Midbrain (tissue), 1 donor: ENCODE measurements at places on chromosomes 4 and X.

- no peak for DNase-seq
These were observed 190.9 kb upstream of the TAPT1 start for GRCh38 chr4:16417198-16417597.

- DNase-seq = no peak
These were observed 103.2 kb downstream of the GC start for GRCh38 chr4:71680706-71681105.

DNA sequence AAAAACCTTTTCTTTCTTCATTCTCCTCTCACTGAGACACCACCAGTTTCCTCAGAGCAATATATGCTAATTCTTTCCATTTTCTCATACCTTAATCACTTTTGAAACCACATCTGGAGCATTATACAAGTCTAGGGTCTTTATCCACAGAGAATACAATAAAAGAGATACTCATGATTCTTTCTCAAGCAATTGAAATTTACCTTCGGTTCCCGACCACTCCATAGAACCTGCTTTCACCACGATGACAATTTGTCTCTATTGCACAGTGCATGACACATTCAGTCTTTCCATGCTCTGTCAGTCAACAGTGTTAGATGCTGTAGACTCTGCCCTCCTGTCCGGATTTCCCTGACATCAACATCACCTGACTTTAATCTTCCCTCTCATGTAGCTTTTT, 409.3 kb upstream of the NWD2 start:
- DNase-seq = no peak

DNA sequence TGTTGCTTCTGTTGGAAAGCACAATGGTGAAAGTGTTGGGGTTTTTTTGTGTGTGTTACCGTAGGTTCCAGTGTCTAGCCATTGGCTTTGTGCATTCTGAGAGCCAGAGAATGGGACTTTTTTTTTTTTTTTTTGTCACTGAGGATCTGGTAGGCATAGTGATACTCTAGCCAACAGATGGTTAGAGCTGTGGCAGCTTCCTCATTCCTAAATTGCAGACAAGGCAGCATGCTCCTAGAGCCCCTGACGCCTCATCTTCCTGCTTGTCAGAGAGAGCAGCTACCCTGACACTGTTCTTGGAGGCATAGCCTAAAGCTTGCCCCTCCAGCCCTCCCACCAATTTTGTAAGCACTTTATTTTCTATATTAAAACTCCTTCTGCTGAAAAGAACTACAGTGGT, 27.0 kb downstream of the ARHGEF9 start:
- DNase-seq = no peak

GRCh38 chrX:42109428-42109827, 186.1 kb upstream of the CASK start:
- no peak for DNase-seq

DNA sequence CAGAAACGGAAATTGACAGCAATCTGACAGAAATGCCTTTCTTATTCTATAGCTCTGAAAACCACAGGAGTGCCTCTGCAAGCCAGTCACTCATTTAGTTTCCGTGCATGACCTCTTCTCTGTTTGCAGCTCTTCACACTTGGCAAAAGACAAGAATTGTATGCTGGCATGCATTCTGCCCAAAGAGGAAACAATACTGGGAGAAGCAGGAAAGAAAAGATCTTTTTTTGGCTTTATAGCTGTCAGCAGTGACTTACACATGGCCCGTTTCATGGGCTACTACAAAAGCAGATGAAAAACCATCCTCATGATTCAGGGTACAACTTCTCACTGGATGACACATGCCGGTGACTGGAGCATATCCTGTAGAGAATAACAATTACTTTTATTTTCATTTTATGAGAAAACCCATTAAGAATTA, 249.4 kb downstream of the ADAMTS3 start:
- no peak for DNase-seq

DNA sequence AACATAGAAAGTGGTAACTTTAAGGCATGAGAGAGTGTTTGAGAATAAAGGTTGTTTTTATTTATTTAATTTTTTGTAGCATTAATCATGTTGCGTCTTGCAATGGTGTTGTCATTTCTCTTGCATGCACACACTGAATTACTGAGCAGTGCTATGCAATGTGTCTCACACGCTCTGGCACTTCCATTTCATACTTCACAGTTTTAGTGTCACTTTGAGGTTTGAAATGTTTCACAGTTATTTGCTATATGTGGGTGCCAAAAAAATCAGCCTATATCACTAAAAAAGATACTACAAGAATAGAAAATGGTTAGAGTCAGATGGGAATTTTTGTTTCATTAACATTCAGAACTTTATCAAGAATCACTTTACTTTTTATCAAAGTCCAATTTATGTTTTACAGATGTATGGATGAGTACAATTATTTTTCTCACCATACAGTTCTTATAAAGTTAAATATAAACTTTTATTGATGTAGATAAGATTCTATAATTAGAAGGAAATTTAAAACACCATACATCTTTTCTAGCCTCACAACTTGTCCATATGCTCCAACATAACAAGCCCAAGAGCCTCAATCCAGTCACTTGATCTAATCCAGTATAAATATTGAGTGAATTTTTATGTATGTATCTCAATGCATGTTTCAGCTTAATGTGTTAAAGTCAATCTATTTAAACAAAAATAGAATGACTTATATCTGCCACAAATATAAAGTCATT, 114.0 kb downstream of the IQCM start:
- DNase-seq = no peak

- DNase-seq = no peak
These were observed 349.9 kb downstream of the FSTL5 start for GRCh38 chr4:161813889-161814288.

DNA sequence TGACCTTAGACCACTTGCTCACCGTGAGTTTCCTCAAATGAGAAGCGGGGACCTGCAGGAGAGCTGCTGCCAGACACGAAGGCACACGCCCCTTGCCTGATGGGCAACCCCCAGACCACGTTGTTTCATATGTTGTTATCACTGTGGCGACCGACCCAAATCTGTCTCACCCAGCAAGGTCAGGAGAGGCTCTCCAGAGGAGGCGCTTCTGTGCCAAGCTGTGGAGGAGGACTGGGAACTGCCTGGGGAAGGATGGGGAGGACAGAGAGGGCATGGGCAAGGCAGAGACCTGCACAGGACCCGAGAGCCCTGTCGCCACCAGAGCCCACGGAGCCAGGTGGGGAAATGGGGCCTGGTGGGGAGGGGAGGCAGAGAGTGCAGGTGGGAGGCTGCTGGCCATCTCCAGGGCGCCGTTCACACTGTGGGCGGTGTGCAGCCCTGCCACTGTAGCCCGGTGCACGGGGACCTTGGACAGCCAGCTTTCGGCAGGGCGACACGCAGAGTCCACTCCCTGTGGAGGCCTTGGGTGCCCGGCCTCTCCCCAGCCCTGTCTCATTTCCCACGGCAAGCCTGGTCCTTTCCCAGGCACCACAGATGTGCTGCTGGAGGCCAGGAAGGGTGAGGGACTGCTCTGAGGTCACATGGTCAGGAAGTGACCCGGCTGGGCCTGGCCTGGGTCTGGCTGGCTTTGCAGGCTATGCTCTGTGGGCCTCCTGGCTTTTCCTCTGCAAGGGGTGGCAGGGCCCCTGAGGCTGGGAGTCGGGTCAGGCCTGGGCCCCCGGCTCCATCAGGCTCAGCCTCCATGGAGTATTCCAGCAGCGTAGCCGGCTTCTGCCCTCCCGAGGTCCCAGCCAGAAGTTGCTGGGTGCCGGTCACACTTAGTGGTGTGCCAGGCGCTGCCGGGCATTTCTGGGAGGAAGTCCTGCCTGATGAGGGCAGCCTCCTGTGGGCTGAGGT, 3.2 kb downstream of the HTRA3 start:
- no peak for DNase-seq

- no peak for DNase-seq
These were observed 17.6 kb downstream of the PTPN13 start for GRCh38 chr4:86611757-86612156.

GRCh38 chr4:41643331-41643730, 105.2 kb downstream of the PHOX2B start:
- DNase-seq = no peak
